ENCODE measurements at places on chromosomes 3 and 15.

DNA sequence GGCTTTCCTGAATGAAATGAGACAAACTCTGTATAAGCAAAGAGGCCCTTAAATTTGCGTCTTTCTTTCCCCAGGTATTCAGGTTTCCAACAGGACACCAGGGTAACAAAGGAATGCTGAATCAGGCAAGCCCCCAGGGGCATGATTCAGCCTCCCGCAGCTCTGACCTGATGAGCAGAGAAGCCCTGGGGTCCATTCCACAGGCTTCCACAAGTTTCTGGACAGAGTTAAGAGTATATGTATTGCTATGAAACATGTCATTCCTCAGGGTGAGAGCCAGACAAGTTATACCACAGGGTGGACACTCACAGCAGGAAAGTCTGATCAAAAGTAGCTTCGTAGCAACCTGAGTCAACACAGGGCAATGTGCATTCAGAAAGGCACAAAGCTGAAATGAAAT, 68.1 kb upstream of the CTNNB1 start:
- no peak for DNase-seq

DNA sequence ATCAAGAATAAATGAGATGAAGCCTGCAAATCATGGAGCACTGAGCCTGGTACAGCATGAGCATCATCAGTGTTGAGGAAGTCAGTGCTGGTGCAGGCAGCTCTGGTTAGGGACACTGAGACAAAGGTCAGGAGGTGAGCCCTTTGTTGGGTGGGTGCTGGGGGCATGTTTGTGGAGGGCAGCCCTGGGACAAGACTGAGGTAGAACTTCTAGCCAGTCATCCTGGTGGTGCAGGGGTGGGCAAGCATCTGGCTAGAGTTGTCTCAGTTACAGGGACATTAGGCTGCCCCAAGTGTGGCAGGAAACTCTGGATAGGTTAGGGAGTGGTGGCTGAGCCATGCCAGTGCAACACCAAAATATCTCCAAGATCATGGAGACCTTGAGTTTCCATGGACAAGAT, 27.3 kb downstream of the WNT5A start:
- DNase-seq = no peak

DNA sequence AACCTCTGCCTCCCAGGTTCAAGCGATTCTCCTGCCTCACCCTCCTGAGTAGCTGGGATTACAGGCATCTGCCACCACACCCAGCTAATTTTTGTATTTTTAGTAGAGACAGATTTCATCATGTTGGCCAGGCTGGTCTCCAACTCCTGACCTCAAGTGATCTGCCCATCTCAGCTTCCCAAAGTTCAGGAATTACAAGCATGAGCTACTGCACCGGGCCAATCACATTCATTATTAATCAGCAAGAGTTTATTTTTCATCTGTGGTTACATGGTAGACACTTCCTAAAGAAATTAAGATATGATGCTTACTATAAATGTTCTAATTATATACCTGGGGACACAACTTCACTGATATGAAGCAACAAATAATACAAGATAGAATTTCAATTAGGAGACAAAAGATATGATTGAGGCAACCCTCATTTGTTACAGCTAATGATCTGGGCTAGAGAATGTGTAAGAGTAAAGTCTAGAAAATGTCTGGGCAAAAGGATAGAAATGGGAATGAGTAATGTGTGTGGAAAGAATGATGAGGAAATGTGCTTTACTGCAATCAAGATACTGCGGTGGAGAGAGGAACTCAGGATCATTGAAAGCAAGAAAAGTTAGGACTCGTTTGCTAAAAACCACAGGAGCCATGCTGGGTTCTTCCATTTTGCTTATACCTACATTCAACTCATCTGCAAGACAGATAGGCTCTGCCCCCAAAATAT, 366.8 kb downstream of the ZIC1 start:
- no peak for DNase-seq

DNA sequence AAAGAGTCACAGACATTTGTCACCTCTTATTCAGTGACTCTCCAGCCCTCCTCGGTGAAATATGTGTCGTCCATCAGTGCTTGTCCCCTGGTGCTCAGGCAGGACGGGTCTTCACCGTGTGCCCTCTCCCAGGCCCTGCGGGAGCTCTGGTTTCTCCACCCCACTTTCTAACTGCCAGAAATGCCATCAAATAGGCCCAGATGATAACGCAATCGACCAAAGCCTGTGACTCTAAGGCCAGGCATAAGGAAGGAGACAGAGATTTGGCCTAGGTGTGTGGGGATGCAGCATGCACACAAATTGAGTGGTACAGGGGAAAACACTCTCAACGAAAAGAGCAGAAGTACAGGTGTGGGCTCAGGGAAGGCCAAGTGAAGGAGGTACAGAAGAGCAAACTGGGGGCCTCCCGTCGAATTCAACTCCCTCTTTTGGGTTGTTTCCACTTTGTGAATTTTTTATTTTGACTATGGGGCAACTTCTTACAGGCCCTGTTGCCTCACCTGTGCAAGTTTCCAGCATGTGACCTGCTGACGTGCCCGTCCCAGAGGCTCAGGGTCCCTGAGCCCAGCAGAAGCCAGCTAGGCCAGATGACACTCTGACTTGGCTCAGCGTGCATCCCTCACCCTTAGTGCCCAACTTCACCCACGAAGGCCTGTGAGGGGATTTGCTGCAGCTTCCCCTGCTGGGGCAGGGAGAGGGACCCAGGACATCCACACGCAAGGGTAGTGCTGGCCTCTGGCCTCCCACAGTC, 4.7 kb downstream of the NUP210 start:
- DNase-seq = no peak

DNA sequence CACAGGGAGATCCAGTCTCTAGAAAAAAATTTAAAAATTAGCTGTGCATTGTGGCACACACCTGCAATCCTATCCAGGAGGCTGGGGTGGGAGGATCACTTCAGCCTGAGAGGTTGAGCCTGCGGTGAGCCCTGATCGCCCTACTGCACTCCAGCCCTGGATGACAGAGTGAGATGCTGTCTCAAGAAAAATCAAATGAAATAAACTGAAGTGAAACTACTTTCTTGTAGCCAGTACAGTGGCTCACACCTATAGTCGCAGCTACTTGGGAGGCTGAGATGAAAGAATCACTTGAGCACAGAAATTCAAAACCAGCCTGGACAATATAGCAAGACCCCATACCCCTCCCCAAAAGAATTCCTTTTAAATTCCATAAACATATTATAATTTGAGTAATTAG, 35.4 kb downstream of the SMARCC1 start:
- no peak for DNase-seq

- DNase-seq = no peak
Measured at GRCh38 chr3:1091286-1091685, 1.5 kb upstream of the CNTN6 start.

GRCh38 chr3:184756151-184757021, 44.5 kb upstream of the MAGEF1 start:
- DNase-seq = no peak

GRCh38 chr15:25106209-25106608, 151.4 kb downstream of the SNRPN start:
- no peak for DNase-seq

DNA sequence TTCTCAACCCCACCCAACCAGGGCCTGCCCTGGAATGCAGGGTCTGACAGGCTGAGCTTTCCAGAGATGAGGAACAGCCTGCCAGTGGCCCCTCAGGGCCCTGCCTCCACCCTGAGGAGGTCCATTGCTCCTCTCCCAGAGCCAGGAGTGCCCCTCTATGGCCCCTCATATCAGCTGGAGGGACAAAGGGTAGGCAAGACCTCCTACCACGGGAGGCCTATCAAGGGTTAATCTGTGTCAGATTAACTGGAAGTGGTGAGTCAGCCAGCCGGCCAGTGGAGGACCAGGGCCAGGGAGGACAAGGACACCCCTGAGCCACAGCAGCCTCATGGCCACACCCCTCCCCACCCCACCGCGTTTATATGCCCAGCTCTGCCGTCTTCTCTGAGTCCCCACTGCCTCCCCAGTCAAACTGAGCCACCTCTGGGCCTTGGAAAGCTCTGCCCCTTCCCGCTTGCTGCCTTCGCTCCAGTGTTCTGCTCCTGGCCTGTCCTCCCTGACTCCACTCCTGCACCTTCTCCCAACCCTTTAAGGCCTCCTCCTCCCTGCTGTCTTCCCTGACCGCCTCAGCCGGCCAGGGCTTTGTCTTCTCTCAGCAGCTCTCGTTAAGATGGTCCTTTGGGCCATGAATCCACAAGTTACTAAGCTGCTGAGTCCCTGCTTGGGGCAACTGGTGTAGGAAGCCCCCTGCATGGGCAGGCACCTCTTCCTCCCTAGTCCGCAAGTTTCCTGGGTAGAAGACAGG, 6.5 kb downstream of the CCDC33 start:
- no peak for DNase-seq

DNA sequence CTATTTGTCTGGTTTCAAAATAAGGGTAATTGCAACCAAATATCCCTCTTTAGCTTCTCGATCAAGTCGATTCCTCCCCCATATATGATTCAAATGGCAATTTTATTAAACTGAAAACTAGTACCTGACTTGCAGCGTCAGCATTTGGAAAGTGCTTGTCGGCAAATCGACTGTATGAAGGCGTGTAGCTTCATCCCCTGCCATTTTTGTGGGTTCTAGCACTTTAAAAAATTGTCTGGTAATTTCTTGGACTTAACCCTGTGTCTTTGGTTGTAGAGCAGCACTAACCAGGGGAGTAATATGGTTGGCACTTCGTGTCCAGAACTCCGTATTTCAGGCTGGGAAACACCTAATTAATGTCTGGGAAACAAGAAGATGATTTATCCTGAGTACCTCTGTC, 573 bp downstream of the MME start:
- no peak for DNase-seq

DNA sequence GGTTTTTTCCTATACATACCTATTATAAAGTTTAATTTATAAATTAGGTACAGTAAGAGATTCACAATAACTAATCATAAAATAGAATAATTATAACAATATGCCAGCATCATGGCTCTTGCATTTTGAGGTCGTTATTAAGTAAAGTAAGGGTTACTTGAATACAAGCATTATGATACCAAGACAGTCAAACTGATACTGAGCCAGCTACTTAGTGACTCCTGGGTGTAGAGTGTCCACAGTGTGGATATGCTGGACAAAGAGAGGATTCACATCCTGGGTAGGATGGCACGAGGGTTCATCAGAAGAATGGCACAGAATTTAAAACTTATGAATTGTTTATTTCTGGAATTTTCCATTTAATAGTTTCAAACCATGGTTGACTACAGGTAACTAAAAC, 157.2 kb upstream of the IL12A start:
- no peak for DNase-seq

DNA sequence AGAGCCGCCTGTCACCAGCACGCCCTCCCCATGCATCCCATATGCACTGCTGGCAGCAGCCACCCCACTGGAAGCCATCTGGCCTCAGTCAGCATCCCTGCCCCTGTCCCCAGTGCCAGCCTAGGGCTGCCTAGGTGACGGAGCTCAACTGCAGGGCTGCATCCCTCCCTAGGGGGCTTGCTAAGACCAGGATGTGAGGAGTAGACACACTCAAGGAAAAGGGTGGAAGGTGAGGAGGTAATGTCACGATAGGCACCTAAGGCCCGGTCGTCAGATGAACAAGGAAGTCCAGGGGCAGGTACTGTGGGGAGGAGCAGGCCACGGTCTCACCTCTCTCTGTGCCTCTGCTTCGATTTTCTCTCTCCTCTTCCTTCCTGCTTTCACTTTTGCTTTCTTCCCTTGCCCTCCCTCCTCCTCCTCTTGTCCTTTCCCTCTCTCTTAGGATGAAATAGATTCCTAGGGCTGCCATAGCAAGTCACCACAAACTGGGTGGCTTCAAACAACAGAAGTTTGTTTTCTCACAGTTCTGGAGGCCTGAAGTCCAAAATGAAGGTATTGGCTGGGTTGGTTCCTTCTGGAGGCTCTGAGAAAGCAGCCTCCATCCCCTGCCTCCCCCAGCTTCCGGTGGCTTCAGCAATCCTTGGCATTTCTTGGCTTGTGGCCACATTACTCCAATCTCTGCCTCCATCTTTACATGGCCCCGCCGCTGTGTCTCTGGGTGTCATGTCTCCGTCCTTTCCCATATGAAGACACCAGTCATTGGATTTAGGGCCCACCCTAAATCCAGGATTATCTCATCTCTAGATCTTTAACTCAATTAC, 298.3 kb downstream of the SHQ1 start:
- DNase-seq = no peak

- DNase-seq = no peak
Measured at GRCh38 chr15:38975282-38975990, 410.8 kb upstream of the RASGRP1 start.

DNA sequence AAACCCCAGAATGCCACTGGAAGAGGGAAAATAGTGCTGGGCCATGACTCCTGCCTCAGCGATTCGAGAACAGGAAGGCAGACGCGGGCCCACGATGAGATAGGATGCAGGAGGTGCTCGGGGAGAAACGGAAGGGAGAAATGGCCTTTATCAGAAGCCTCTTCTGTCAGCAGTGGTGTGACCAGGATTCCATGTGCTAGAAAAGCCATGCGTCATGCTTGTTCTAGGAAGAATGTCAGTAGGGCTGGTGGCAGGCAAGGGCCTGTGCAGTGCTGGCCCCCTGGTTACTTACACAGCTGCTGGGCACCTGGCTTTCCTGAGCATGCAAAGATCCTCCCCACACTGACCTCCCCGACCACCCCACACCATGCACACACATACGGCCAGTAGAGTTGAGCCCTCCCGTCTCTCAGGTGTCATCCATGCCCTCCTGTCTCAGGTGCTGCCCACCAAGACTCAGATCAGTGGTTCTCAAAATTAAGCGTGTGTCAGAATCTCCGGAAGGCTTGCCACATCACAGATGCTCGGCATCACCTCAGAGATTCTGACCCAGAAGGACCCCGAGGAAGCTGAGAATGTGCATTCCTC, 106.7 kb downstream of the ADAMTS17 start:
- no peak for DNase-seq

- no peak for DNase-seq
Measured at GRCh38 chr3:15579051-15579450, 22.3 kb downstream of the HACL1 start.

- DNase-seq = no peak
Measured at GRCh38 chr3:127369356-127369935, 81.6 kb upstream of the PRR20G start.

GRCh38 chr15:82768414-82769054, 37.3 kb downstream of the FSD2 start:
- DNase-seq = no peak

GRCh38 chr3:142065344-142065743, 84.0 kb downstream of the TFDP2 start:
- no peak for DNase-seq

GRCh38 chr3:147360646-147361453, 45.5 kb downstream of the ZIC4 start:
- no peak for DNase-seq

DNA sequence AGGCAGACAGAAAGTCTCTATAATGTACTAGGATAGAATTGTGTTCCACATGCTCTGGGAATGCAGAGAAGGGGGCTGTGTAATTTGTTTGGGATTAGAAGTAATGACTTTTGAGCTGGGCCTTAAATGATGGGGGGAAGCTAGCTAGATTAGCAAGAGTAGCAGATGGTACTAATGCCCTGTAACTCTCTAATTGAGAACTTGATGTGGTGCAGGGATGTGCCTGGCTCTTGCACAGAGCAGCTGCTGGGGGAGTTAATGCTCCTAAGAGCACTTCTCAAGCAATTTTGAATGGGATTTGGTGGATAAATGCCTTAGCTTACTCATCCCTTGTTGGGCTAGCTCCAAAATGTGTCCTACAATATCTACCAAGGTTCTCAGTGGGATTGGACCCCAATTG, 12.4 kb upstream of the SYN2 start:
- DNase-seq = no peak

GRCh38 chr3:5232570-5232969, 45.1 kb downstream of the EDEM1 start:
- DNase-seq = no peak
